ENCODE measurements at places on chromosomes 7 and 10. TPM values are rescaled to one million over a fixed set of nuclear protein-coding genes. Genes with fewer than 3 reads are reported as not detected.

DNA sequence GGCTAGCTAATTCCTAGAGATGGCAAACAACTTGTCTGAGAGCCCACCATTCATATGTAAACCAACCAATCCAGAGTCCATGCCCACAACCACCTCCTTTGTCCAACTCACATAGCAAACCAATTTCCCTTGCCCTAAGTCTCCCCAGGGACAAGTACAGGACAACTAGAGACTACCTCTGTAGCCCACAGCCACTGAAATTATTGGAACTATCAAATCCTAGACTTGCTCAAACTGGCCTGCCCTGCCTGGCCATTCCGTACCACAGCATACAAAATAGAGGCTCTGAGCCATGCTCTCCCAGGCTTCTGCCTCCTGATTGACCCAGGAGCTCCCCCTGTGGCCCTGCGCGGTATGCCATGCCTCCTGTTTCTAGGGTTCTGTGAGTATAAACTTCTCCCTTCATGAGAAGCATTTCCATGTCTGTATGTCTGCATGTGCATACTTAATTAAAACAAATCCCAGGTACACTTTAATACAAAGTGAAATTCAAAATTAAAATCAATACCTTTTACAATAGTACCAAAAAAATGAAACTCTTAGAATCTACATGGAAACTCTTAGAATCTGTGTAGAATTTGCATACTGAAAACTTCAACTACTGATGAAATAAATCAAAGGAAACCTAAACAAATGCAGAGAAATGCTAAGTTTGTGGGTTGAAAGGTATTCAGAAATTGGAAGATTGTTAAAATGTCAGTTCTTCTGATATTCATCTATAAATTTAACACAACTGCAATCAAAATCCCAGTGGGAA is 4.0 kb upstream of the HECW1 start:
- peak; percentile 78 for DNase-seq

DNA sequence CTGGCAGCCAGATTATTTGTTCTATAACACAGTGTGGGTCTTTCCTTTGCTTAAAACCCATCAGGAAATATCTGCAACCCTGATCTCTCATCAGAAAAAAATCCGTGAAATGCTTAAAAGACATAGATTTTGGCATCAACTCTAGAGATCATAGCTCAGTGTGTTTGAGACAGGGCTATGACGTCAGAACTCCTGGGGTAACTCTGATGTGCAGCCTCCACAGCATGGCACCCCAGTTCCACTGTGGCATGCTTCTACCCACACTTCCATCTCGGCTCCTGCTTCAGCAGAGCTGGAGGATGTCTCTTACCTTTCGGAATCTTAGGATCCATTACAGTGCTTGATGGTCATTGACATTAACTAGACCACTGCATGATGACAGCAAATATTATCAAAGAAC is 205.7 kb downstream of the LHFPL3 start:
- no peak for DNase-seq

- no peak for DNase-seq
These were observed 6.6 kb downstream of the GNA12 start for GRCh38 chr7:2837496-2837895.

DNA sequence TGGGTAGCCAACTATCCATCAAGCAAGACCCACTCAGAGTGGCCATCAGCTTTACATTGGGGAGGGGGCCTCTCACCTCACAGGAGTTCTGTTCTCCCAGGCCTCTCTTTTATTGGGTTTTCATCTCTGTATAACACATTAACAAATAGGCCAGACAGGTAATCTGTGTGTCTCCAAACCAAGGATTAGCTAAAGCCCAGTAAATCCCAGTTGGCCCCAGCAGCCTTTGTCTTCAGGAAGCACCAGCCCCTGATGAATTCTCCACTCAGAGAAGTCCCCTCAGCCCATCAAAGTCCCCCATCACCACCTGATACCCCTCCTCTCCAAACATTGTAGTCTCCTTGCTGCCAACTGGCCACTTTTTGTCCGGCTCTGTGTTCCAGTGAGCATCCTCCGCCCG is 16.9 kb upstream of the SLF2 start:
- no peak for DNase-seq

GRCh38 chr7:100888291-100888987 is 1.1 kb downstream of the UFSP1 start:
- peak; percentile 79 for DNase-seq

DNA sequence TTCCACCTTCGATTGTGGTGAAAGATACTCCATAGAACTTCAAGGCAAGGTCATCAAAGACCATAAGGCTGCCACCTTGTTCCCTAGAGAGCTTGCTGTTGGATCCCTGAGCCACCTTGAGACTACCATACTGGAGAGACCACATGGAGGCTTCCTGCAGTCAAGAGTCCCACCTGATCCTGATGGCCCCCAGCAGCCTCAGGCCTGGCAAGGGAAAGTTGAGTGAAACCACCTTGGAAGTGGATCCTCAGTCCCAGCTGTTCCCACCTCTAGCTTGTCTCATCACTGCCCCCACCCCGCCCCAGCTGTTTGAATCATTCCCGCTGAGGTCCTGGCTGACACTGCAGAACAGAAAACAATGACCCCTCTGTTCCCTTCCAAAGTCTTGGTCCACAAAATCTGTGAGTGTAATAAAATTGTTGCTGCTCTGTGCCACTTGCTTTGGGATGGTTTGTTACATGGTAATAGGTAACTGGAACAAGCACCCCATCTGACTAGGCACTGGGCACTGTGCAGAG is 32.0 kb downstream of the PRLHR start:
- DNase-seq: no peak

GRCh38 chr7:109322833-109323232 is 753.2 kb downstream of the DNAJB9 start:
- no peak for DNase-seq

DNA sequence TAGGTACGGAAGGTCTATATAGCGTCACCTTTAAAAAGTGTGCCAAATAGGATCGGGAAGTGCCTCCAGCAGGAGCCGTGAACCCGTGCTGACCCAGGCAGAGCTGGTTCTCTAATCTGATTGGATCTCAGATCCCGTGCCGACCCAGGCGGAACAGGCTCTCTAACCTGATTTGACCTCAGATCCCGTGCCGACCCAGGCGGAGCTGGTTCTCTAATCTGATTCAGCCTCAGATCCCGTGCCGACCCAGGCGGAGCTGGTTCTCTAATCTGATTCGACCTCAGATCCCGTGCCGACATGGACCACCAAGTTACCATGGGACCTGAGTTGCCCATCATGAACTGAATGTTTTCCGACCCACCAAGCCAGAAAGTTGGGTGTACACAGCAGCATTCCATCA is 463.9 kb downstream of the PTPRN2 start:
- DNase-seq: peak; percentile 63

DNA sequence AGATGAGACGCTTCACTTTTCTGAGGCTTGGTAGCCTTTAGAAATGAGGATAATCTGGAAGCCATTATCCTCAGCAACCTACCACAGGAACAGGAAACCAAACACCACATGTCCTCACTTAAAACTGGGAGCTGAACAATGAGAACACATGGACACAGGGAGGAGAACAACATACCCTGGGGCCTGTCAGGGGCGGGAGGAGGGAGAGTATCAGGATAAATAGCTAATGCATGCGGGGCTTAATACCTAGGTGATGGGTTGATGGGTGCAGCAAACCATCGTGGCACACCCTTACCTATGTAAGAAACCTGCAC is 48.9 kb downstream of the LRGUK start:
- no peak for DNase-seq

- DNase-seq: no peak
These were observed 193.8 kb upstream of the CCDC6 start for GRCh38 chr10:60099998-60100747.

Gene DIP2C
- total RNA-seq: 13.1 TPM

Gene PPP1R9A
- total RNA-seq: 14.9 TPM

Gene PCLO
- total RNA-seq: 0.91 TPM

Gene LEP
- not detected for total RNA-seq

All from spleen (tissue), 13 donors.